Upper lobe of right lung (tissue), 1 donor: ENCODE measurements at places on chromosomes 7 and 10.

GRCh38 chr7:40482845-40483244 lies 348.0 kb downstream of the SUGCT start:
- DNase-seq = no peak

DNA sequence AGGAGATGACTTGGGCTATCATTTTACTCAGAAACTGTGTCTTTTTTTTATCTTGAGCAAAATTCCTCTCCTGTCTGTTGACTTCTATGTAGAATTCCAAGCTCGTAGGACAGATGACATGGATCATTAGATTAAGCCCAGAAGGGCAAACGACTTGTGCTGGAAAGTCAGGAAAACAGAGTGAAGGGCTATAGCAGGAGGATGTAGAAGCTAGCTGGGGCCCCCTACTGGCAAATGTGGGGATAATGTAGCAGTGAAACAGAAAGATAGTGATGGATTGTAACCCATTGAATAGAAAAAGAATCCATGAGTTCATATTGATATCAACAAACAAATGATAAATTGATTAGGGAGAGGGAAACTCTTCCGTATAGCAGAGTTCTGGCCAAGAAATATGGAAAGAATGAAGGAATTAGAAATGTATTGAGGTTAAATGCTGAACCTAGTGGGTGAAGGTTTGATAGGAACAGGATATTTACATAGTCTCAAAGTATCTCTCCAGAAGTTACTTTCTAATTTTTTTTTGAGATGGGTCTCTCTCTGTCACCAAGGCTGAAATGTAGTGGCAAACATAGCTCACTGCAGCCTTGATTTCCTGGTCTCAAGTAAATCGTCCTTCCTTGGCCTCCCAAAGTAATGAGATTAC lies 103.6 kb downstream of the LYZL1 start:
- no peak for DNase-seq

- DNase-seq = no peak
These were observed 39.0 kb downstream of the ZNF438 start for GRCh38 chr10:30992681-30993080.

DNA sequence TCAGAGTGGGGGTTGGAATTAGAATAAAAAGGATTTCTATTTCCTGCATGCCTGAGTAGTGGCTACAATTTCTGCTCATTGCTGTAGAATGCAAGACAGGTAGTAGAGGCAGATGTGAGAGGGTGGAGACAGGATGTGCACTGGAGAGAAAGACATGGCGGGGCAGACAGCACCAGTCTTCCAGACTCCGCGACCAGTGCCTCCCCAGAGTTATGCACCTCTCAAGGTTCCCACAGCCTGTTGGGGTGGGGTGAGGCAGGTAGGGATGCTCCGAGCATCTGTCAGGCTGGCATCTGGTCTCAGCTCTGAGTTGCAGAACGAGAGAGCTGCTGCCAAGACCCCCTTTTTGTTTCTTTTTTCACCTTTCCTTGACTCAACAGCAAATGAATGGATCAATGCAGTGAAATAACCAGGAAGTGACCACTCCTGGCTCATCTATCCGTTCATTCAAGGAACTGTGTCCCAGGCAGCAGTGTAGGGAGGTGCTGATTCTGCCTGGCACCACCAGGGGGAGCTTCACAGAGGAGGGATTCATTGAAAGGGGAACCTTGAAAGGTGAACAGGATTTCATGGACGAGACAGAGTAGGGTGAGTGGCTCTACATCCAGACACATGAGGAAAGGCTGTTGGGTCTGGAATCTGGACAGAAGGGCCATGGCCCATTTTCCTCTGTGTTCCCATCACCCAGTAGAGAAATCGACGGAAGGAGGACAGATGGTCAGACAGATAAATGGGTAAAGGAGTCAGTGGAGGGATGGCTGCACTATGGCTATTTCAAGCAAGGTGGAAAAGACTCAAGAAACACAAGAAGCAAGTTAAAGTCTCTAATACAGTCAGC lies 17.2 kb upstream of the SLC18A3 start:
- DNase-seq = no peak

DNA sequence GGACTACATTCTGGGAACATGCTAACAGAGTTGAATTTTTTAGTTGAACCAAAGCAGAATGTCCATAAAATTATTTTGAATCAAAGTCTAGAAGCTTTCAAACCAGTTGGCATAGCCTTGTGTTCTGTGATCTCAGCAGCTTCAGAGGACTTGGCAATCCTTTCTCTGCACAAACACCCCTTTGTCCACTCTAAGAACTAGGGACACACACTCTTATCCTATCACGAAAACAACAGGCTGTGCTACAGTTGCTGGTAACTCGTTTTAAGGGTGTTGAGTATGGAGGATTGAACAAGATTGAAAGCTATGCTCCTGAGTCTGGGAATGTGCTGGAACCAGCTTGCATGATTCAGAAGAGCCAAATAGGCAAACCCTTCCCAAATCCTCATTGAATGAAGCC lies 76.4 kb upstream of the PRSS58 start:
- no peak for DNase-seq

DNA sequence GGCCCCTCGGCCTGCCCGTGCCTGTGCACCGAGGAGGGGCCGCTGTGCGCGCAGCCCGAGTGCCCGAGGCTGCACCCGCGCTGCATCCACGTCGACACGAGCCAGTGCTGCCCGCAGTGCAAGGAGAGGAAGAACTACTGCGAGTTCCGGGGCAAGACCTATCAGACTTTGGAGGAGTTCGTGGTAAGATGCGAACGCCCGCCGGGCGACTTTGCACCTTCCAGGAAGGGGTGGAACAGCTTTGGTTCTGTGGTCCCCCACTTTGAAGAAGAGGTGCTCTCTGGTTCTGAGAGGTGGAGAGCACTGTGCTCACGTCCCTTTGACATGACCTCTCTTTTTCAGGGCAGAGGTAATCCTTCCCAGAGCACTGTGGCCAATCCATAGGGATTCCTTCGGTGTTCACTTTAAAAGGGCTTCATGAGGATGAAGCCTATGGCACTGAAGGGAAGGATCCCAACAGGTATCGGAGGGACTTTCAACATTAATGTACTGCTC lies 2.6 kb downstream of the VWC2 start:
- DNase-seq = no peak

DNA sequence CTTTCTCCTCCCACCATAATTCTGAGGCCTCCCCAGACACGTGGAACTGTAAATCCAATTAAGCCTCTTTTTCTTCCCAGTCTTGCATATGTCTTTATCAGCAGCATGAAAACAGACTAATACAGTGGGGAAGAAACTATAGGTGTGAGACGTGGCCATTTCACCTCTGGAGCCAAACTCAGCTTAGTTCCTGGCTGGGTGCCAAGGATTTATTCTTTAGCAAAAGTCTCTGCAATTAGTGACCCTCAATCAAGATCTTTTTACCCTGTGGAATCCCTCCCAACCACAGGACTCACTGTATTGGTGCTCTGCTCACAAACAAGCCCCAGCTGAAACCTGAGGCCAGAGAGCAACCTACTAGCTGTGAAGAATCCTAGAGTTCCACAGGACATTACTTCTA lies 28.1 kb upstream of the SFTPD start:
- no peak for DNase-seq

DNA sequence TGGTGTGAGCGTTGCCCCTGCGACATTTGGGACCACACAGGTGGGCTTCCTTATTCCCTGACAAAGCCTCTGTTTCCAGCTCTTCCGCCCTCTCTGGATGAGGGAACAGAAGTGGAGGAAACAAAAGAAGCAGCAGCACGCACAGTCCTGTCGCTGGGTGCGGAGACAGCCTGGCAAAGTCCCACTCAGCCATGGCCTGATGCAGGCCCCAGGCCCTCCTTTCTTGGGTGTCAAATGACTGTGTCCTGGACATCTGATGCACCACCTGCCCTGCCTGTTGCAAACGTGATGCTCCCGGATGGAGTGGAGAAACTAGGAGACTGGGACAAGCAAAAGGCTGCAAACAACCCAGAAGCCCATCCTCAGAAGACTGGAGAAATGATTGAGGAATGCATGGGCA lies 20.7 kb downstream of the ZMIZ2 start:
- no peak for DNase-seq

- no peak for DNase-seq
These were observed 48.3 kb downstream of the ADCYAP1R1 start for GRCh38 chr7:31100445-31100844.

GRCh38 chr10:102776779-102777456 lies 33.2 kb downstream of the WBP1L start:
- DNase-seq = peak; percentile 81

- no peak for DNase-seq
These were observed 691.5 kb upstream of the SORCS1 start for GRCh38 chr10:107856047-107856315.
